GDM1 (cell line): ENCODE measurements at places on chromosomes 13 and 19.

DNA sequence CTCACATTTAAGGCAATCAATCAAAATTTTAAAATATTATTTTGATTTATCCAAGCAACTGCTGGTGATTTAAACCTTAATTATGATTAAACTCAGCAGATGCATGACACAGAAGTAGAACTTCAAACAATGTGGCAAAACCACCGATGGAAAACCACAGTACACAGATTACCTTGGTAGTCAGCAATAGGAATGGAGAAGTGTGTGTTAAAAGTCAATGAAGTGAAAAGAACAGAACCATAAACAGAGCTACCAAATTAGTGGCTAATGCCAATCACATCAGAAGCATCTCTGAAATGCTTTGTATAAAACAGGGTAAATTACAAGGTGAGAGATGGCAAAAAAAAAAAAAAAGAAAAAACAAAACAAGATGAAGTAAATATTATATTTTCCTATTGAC lies 31.2 kb downstream of the KATNAL1 start:
- DNase-seq: no peak

- no peak for DNase-seq
These were observed 221.7 kb upstream of the GPC6 start for GRCh38 chr13:93004919-93005318.

GRCh38 chr19:42113641-42114348 lies 18.5 kb downstream of the POU2F2 start:
- no peak for DNase-seq

DNA sequence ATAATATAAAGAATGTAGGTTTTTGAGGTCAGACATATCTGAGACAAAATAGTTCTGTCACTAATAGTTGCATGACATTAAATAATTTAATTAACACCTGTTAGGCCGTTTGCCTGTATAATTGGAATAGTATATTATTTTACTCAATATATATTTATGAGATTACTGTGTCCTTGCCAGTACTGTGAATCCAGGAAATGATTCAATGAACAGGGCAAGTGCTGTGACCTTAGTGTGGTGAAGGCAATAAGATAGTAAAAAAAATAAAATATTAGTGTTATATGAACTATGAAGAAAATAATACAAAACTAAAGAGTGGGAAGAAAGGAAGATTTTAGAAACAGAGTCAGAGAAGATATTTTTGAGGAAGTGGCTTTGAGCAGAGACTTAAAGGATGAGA lies 403.7 kb downstream of the PCDH9 start:
- no peak for DNase-seq

- DNase-seq: peak; percentile 73
These were observed 2.6 kb upstream of the PRKCG start for GRCh38 chr19:53879140-53880081.

GRCh38 chr13:105008604-105009003 lies 1526.9 kb downstream of the EFNB2 start:
- no peak for DNase-seq

DNA sequence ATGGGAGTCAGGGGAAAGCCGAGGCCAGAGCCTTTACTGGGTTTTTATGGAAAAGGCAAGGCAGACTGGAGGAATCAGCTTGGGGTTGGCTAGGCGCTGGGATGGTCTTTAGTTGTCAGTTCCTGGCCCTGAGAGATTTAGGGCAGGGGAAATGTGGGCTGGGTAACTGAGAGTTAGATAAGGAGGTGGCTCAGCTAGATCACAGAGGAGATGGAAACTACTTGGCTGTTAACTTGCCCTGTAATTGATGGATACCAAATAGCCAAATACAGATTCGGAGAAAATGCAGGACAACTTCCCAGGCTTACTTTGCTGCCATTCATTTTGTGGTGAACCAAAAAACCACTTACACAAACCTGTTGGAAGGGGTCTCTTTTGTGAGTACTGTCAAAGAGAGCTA lies 54.0 kb downstream of the LRCH1 start:
- peak; percentile 59 for DNase-seq

DNA sequence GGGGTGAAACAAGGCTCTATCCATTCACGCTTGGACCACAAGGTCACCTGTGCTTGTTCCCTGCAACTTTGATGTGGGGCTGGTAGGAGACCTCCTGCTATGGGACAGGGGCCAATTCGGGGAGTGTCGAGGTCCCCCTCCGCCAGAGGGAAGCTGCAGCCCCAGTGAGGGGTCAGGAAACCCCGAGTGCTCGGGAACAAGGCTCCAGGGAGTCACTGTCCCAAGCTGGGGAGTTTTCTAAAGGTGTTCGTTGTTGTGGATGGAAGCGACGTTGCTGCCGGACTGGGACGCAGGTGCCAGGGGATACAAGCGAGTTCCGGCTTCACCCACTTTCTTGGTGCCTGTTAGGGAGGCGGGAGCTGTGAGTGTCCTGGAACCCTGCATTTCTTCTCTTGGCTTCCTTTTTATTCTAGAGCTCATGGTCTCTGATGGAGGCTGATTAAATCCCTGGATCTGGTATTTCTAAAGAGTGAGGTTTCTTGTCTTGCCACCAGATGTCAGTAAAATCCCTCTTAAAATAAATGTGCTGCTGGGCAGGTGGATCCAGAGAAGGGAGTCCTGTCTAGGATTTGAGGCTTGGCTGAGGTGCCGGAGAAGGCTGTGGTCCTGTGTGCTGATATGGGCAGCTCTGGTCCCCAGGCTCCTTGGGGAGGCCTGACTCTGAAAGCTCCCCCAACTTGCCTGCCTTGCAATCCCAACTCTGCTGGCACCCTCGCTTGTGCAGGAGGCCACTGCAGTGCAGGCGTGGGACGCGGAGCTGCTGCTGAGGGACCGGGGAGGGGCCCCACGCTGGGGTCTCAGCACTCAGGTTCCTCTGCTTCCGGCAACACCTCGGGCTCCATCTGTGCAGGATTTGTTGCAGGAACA lies 153.9 kb downstream of the TEX29 start:
- DNase-seq: no peak

DNA sequence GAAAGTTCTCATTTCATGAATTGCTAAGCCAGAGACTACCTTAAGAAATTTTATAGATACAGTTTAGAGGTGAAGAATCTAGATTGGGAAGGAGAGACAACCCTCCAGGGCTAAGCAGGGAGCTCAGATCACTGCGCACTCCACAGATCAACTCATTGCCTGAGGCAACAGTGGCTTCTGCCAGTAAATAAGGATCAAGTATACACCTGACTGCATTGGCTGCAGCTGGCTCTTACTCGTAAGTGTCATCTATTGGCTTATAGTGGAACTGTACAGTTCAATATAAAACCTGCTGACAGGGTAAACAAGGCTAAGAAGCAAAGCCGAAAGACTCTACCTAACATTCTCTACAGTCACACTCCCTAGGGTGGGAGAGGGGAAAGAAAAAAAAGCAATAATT lies 18.0 kb upstream of the C1QTNF9B start:
- DNase-seq: no peak

- DNase-seq: no peak
These were observed 185.7 kb downstream of the PTPRS start for GRCh38 chr19:5154799-5155426.

GRCh38 chr19:19145684-19146608 lies 7.7 kb upstream of the TMEM161A start:
- peak; percentile 23 for DNase-seq

DNA sequence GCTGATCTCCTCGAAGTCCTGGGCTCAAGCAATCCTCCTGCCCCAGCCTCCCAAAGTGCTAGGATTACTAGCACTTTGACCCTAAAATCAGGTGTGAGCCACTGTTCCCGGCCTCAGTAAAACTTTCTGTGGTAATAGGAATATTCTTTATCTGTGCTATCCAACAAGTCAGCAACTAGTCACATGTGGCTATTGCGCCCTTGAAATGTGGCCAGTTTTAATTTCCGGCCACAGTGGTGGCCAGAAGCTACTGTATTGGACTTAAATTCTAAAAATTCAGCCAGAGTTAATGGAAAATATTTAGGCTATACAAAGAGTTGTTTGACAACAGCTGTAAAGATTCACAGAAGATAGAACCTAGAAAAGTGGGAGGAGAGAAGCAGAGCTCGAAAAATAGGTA lies 30.0 kb downstream of the KEAP1 start:
- DNase-seq: no peak

DNA sequence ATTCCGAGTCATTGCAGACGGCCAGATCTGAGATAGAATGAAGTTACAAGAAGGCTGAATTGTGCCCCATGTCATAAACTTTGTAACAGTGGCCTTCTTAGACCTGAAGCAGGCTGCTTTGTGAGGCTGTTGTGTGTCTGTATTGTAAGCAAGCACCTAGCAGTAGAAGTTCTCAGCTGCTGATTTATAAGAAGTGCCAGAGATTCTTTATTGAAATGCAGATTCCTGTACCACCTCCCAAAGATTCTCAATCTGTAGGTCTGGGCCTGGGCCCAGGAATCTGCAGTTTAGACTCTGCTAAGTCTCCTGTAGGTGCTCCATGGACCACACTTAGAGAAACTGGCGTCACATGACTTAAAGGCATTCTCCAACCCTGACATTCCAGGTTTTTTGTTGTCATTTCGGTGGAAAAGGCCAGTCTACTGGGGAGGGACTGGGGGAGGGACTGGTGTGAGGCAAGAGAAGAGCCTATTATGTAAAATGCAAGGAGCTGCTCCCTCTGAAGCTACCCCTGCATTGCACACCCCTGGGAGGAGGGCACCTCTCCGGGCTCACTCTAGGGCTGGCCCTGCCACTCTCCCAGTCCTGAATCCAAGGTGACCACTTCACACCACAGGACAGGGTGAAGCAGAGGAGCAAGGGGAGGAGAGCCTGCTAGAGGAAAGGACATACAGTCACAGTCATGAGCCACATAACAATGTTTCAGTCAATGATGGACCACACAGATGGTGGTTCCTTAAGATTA lies 769 bp upstream of the TMEM272 start:
- DNase-seq: no peak

- DNase-seq: no peak
These were observed 329.7 kb downstream of the NDFIP2 start for GRCh38 chr13:79810669-79811068.

DNA sequence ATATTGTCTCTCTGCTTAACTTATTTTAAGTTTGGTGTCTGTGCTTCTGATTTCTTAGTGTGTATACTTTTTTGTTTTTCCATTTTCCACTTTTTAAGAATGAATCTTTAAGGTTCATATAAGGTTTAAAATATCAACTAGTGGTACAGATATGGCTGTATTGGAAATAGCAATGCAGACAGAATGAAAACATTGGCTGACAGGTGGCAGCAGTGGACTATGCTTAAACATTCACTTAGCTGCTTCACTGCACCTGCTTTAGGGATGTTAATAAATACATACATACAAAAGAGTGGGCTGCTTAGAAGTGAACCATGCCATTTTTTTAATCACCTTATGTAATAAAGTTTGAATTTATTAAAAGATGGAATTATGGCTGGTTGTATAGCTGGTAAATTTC lies 27.3 kb downstream of the TM9SF2 start:
- DNase-seq: no peak

GRCh38 chr13:30978981-30979956 lies 46.8 kb downstream of the TEX26 start:
- no peak for DNase-seq

DNA sequence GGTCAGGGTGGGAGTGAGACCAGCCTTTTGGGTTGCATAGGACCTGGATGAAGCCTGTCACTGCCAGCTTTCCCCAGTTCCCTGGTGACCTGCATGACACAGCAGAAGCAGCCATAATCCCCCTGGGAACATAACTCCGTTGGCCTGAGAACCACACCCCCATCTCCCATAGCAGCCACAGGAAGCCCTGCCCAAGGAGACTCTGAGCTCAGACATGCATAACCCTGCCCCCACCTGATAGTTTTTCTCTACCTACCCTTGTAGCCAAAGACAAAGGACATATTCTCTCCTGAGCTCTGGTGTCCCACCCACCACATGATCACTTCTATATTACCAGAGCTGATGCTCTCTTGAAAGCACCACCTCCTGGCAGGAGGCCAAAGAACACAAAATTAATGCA lies 413.5 kb upstream of the HTR2A start:
- no peak for DNase-seq

DNA sequence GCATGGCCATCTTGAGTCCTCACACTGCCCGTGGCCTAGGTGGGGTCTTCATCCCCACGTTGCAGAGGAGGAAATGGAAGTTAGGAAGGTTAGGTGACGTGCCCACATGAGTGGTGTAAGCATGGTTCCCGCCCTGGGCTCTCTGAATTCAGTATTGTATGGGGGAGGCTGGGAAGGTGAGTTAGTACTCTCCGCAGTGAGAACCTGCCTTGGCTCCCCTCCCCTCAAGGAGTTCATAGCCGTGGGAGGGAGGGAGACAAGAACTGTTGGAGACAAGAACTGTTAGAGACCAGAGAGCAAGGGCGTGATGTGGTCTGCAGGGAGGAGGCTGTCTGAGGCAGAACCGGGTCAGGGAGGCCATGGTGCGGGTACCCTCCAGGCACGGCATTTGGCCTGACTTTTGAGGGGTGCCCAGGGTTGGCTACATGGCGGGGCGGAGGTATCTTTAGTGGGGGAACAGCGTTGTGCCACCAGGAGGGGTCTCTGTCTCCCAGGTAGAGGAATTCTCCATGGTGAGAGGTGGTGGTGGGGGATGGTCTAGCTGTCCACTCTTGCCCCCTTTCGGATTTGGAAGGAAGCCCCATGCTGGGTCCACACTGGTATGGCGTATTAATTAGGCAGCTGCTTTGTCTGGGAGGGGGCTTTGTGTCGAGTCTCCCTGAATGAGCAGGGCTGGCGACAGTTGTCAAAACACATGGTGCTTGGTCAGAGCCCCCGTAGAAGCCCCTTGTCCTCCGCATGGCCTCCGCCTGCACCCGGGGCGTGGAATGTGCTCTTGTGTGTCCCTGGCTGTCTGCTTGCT lies 45.8 kb downstream of the CAPN12 start:
- no peak for DNase-seq

GRCh38 chr13:112253631-112254030 lies 122.5 kb upstream of the SPACA7 start:
- DNase-seq: no peak

DNA sequence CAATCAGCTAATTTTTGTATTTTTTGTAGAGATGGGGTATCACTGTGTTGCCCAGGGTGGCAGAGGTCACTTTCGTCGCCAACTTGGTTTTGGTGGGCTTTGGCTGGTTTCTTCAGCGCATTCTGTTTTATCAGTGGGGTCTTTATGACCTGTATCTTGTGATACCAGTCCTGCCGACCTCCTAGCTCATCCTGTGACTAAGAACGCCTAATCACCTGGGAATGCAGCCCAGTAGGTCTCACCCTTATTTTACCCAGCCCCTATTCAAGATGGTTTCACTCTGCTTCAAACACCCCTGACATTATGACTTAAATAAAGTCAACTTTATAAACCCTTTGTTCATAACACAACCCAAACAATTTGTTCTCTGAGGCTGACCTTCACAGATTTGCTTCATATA lies 3.0 kb upstream of the ZNF878 start:
- no peak for DNase-seq

- no peak for DNase-seq
These were observed 40.6 kb downstream of the SUGP2 start for GRCh38 chr19:18992696-18993095.

- DNase-seq: no peak
These were observed 38.3 kb downstream of the COL4A1 start for GRCh38 chr13:110268576-110269185.

GRCh38 chr13:59247171-59247570 lies 916.6 kb downstream of the DIAPH3 start:
- no peak for DNase-seq

DNA sequence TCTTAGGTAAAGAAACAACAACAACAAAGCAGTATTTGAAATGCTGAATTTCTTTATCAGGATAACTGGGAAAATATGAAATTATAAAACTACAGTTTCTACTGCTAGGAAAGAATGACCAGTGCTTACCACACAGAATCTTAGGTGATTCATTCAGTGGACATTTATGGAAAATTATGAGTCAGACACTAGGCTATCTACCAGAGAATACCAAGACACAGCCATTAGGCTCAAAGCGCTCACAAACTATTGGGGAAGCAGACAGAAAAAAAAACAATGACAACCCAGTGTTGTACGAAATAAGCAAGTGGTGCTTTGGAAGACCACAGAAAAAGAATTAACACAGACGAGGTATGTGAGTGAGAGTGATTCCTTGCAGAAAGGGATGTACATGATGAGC lies 1019.5 kb downstream of the PCDH9 start:
- DNase-seq: no peak
